Lung (tissue), 17 donors: ENCODE measurements at places on chromosomes 3 and 15. TPM values are rescaled to one million over a fixed set of nuclear protein-coding genes. Genes with fewer than 3 reads are reported as not detected.

Gene STAC
- polyA plus RNA-seq: 1.3 TPM

Gene C3orf70
- polyA plus RNA-seq: 0.45 TPM

Gene CA12
- polyA plus RNA-seq: 3.1 TPM

Gene GOLGA8H
- polyA plus RNA-seq: 0.96 TPM

Gene SLC22A13
- 0.20 TPM for polyA plus RNA-seq

Gene SCN10A
- polyA plus RNA-seq: not detected

Gene PRR20G
- 0.05 TPM for polyA plus RNA-seq

Gene SLCO2A1
- polyA plus RNA-seq: 57.5 TPM

Gene KNL1
- 0.53 TPM for polyA plus RNA-seq

Gene GOLGA6D
- not detected for polyA plus RNA-seq

Gene LRRC31
- 0.08 TPM for polyA plus RNA-seq

Gene DLEC1
- polyA plus RNA-seq: 5.7 TPM

Gene SLC24A5
- 0.10 TPM for polyA plus RNA-seq

Gene GOLGA8S
- polyA plus RNA-seq: 0.20 TPM

Gene CHRNA7
- 1.1 TPM for polyA plus RNA-seq

Gene PAQR9
- polyA plus RNA-seq: not detected

Gene ST6GAL1
- polyA plus RNA-seq: 31.4 TPM

Gene FMN1
- 7.7 TPM for polyA plus RNA-seq

Gene MYZAP
- 14.2 TPM for polyA plus RNA-seq

Gene TGM4
- 0.01 TPM for polyA plus RNA-seq

Gene SYNPR
- not detected for polyA plus RNA-seq

Gene PAQR5
- 9.2 TPM for polyA plus RNA-seq

Gene POLR2M
- 20.6 TPM for polyA plus RNA-seq

Gene CCR5
- 16.6 TPM for polyA plus RNA-seq

Gene IMPG2
- polyA plus RNA-seq: 0.05 TPM

Gene MORC1
- polyA plus RNA-seq: not detected

Gene PAK6
- 5.8 TPM for polyA plus RNA-seq

Gene SAMD7
- not detected for polyA plus RNA-seq

Gene CLEC3B
- polyA plus RNA-seq: 33.1 TPM

Gene PRTG
- 2.8 TPM for polyA plus RNA-seq

Gene ITIH1
- polyA plus RNA-seq: 0.50 TPM

Gene FAM227B
- polyA plus RNA-seq: 2.2 TPM

Gene NANOGP8
- not detected for polyA plus RNA-seq

Gene MUC20
- 23.9 TPM for polyA plus RNA-seq

Gene RTP1
- polyA plus RNA-seq: not detected

Gene LINGO1
- 0.78 TPM for polyA plus RNA-seq

Gene GOLGA6A
- not detected for polyA plus RNA-seq

Gene INSYN1
- polyA plus RNA-seq: 4.9 TPM

Gene TNK2
- 23.3 TPM for polyA plus RNA-seq

Gene SLC6A11
- polyA plus RNA-seq: 0.02 TPM

Gene ATP13A5
- polyA plus RNA-seq: 0.34 TPM

Gene TERC
- 0.16 TPM for polyA plus RNA-seq

Gene GOLGA8N
- 11.6 TPM for polyA plus RNA-seq
